ENCODE measurements at places on chromosomes 5 and 9.
A peak's percentile ranks its signal among the peaks of the same experiment; 100 is the strongest.

DNA sequence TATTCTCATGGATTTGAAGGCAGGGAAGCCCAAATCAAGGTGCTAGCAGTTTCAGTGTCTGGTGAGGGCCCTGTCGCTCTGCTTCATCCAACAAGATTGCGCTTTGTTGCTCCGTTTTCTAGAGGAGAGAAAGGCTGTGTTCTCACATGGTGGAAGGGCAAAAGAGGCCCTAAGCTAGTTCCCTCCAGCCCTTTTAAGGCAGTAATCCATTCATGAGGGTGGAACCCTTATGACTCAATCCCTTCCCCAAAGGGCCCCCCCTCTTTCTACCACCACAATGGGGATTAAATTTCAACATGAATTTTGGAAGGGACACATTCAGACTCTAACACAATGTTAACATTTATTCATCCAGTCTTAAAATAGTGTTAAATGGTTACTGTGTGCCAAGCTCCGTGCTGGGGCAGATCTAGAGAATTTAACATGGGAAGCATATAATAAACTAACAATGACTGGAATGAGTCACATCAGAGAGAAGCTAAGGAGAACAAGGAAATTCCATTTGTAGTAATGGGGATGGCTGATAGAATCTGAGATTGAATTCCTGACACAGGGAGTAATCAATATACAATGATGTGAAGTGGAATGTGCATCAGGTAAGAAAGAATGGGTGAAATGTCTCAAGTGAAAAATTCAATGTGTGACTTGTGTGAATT is 382.8 kb upstream of the ZNF608 start:
- DNase-seq = peak; percentile 80

DNA sequence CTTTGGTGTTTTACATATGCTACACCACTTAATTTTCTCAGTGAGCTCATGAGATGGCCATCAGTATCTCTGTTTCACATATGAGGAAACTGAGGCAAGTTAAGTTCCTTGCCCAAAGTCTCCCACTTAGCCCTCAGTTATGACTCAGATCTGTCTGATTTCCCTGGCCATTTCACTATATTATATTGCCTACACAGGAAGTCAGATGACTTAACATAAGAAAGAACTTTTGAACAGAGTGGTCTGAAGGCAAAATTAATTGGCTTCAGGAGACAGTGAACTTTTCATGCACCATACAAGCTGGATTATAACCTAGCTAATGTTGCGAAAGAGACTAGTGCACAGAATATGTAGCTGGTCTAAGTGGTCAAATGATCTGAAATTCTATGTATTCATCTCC is 221.6 kb downstream of the NFIB start:
- DNase-seq = no peak

- peak; percentile 40 for DNase-seq
Measured at GRCh38 chr5:13831351-13831750, 113.1 kb downstream of the DNAH5 start.

DNA sequence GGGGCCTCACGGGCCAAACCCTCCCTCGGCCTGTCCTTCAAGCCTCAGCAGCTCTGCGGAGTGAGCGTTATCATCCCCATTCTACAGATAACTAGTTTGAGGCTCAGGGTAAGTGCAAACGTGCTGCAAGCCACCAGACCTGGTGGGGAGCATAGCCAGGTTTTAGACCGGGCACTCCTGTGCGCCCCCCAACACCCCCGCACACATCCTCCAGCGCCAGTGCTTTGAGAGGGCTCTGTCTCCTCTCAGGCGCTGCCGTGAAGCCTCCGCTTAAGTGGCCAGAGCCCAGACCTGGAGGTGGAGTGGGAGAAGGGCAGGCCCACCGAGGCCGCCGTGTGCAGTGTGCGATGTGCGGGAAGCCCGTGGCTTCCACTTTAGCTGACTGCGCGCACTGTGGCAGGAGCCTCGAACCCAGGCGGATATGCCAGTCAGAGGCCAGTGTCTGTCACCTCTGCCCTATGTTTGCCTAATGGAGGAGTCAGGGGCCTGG is 1.6 kb upstream of the MGAT1 start:
- DNase-seq = no peak

GRCh38 chr9:133443982-133444381 is 15.8 kb upstream of the CACFD1 start:
- DNase-seq = peak; percentile 25
